ENCODE measurements at places on chromosomes 1 and 21. TPM values are rescaled to one million over a fixed set of nuclear protein-coding genes. Genes with fewer than 3 reads are reported as not detected.

The LRRC39 gene
- 0.52 TPM for polyA plus RNA-seq

The RBM11 gene
- polyA plus RNA-seq, result not detected

The S100A1 gene
- 4.4 TPM for polyA plus RNA-seq

The TNNT2 gene
- 3.1 TPM for polyA plus RNA-seq

The TMEM240 gene
- 4.8 TPM for polyA plus RNA-seq

The KIF14 gene
- polyA plus RNA-seq, result 2.0 TPM

The TINAGL1 gene
- 40.9 TPM for polyA plus RNA-seq

Measured in sigmoid colon (tissue), 7 donors.